Stimulated activated CD8-positive, alpha-beta memory T cell treated with anti-CD3 and anti-CD28 coated beads, Interleukin-12 subunit alpha, Interleukin-12 subunit beta, amount 100 ng/mL, for 4 hours (primary cell): ENCODE measurements at places on chromosomes 3 and 15.

DNA sequence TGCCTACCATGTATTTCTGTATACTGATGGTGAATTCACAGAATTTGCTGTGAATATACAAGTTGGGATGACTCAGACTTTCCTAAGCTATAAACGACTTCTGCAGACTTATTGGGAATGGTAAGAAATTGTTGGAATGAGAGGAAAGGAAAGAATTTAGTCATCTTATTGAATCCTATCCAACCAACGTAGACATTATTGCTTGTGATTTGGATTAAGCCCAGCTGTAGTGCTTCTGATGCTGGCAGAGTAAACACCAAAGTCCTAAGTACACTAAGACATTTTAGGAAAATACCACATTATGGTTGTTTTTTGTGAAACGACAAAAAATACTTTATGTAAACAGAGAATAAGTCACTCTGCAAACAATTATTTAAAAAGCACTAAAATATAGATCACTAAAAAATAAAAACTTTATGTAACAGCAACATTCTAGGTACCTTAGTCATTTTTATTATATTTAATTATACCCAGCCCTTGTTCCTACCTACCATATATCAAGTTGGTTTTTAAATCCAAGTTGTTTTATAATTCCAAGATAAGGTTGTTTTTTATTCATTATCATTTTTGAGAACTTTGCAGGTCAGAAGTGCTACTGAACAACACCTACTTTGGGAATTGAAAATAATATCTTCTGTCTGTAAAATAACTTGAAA is 99.2 kb upstream of the MLF1 start:
- DNase-seq, result no peak

- DNase-seq, result no peak
These were observed 31.3 kb downstream of the GPR176 start for GRCh38 chr15:39888809-39889208.

- DNase-seq, result no peak
These were observed 68.0 kb upstream of the TRPM1 start for GRCh38 chr15:31169558-31169957.

DNA sequence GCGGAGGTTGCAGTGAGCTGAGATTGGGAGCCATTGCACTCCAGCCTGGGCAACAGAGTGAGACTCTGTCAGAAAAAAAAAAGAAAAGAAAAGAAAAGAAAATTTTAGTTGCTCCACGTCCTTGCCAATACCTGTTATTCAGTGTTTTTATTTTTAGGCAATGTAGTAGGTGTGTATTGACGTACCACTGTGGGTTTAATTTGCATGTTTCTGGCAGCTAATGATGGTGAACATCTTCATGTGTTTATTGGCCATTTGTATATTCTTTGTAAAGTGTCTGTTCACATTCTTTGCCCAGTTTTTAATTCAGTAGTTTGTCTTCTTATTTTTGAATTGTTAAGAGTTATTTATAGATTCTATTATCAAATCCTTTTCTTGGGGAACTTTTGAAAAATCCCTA is 38.1 kb upstream of the GCSAM start:
- DNase-seq, result no peak

DNA sequence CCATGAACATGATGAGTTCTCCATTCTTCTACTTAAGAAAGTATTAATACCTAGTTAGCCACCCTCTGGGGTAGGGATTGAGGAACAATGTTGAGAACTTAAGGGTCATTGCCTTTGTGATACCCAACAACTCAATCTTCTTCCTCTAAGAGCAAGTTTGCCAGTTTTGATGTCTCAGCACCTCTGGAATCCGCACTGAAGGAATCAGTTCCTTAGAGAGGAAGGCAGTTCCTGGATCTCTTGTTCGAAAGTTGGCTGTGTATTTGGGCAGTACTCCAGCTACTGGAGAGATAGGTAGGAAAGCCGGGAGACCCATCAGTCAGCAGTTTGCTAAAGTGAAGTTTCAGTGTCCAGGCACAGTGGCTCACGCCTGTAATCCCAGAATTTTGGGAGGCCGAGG is 35.6 kb upstream of the MTHFS start:
- DNase-seq, result no peak

GRCh38 chr15:32966512-32966911 is 228.0 kb downstream of the FMN1 start:
- DNase-seq, result no peak

DNA sequence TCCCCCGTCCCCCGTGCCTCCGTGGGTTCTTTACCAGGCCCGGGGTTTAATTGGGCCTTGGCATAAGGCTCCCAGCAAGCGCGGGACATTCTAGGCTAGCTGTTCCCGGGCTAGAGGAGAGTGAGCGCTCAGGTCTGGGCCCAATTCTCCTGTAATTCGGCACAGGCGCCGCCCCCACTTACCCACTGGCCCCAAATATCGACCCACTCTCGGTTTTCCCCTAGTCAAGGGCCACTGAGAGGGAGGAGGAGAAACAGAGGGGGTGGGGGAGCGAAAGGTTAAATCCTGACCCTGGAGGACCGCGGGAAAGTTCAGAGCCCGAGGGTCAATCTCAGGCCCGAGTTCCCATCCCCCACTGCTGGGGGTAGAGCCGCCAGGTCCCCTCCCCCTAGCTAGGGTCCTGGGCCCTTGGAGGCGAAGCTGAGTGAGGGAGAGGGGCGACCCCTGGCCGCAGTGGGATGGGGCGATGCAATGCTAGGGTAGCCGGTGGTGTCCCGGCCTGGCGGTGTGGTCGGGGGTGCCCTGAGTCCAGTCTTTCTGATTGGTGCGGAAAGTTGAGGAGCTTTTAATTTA is 8.5 kb upstream of the ONECUT1 start:
- no peak for DNase-seq

- DNase-seq, result no peak
These were observed 31.6 kb downstream of the LRIG1 start for GRCh38 chr3:66469220-66469640.

- no peak for DNase-seq
These were observed 21.9 kb downstream of the IDH3A start for GRCh38 chr15:78170848-78171773.

GRCh38 chr3:132879656-132880055 is 157.4 kb upstream of the NPHP3 start:
- no peak for DNase-seq

GRCh38 chr3:4765212-4765611 is 214.0 kb upstream of the BHLHE40 start:
- no peak for DNase-seq

- DNase-seq, result no peak
These were observed 27.5 kb upstream of the CHMP2B start for GRCh38 chr3:87199628-87200027.

GRCh38 chr3:41102053-41102556 is 97.2 kb upstream of the CTNNB1 start:
- no peak for DNase-seq

DNA sequence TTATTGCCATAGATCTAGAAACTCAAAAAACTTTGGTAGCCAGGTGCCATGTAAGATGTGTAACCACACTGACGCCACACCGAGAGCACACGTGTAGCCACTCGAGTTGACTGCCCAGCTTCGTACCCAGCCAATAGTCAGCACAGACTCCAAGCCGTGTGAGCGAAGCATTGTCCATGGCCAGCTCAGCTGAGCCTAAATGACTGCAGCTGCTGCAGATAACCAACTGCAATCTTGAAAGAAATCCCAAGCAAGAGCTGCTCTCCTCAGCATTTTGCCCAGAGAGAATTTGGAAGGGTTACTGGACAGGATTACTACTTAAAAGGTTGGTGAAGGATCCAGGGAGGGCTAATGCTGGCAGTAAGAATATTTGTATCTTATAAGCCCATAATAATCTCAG is 193.0 kb upstream of the THRB start:
- DNase-seq, result no peak

DNA sequence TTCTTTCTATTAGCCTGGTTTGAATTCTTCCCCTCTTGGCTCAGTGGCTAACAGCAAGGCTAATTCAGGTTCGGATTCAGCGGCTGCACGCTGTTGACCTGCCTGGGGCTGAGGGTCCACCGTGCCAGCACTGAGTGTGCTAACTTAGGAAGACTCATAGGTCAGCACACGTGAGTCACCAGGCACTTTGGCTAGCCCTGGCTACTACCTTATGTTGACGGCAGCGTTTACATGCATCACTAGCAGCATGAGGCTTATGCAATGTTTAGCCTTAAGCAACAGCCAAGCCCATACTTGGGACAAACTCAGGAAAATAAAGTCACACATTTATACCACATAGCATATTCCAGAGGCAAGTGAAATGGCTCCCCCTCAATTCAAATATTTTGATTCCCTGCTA is 137.7 kb downstream of the RAB11A start:
- DNase-seq, result no peak

DNA sequence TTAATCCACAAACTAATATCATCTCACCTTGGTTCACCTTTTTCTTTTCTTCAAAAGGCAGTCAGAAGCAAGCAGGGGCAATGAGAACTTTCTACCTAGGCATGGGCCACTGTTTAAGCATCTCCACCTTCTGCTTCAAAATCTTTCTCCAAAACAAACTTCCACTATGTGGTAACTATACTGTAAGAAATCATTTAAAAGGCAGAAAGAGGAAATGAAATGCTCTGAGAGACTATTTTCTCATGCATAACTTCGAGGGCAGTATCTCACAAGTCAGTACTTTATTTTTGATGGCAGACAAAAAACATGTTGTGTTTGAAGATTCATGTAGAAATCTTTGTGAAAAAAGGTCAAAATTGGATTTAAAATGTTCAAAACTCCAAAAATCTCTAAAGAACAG is 419.7 kb downstream of the ZBTB20 start:
- no peak for DNase-seq

- no peak for DNase-seq
These were observed 61.1 kb upstream of the RAD18 start for GRCh38 chr3:9024341-9024740.

DNA sequence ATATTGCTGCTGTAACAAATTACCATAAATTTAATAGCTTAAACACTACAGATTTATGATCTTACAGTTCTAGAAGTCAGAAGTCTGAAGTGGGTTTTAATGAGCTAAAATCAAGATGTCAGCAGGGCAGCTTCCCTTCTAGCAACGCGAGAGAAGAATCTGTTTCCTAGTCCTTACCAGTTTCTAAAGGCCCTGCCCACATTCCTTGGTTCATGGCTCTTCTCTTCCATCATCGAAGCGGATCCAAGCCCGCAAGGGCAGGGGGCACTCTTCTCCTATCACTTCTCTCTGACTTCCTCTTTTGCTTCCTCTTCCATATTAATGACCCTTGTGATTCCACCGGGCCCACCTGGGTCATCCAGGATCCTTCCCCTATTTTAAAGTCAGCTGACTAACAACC is 16.1 kb downstream of the MINDY4B start:
- no peak for DNase-seq

DNA sequence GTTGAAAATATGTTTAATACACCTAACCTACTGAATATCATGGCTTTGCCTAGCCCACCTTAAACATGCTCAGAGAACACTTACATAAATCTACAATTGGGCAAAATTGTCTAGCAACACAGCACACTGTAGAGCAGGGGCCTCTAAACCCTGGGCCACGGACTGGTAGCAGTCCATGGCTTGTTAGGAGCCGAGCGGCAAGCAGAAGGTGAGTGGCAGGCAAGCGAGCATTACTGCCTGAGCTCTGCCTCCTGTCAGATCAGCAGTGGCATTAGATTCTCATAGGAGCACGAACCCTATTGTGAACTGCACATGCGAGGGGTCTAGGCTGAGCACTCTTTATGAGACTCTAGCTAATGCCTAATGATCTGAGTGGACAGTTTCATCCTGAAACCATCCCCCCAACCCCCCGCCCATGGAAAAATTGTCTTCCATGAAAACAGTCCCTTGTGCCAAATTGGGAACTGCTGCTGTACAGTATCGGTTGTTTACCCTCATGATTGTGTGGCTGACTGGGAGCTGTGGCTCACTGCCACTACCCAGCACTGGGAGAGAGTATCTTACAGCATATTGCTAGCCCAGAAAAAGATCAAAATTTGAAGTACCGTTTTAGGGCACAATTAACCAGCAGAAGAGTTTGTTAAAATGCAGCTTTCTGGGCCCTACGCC is 26.1 kb downstream of the CMSS1 start:
- no peak for DNase-seq
